Fibroblast of upper back skin (primary cell): ENCODE measurements at places on chromosomes 5 and 9.

GRCh38 chr9:69009708-69010107 lies 4.2 kb downstream of the PRKACG start:
- no peak for DNase-seq

DNA sequence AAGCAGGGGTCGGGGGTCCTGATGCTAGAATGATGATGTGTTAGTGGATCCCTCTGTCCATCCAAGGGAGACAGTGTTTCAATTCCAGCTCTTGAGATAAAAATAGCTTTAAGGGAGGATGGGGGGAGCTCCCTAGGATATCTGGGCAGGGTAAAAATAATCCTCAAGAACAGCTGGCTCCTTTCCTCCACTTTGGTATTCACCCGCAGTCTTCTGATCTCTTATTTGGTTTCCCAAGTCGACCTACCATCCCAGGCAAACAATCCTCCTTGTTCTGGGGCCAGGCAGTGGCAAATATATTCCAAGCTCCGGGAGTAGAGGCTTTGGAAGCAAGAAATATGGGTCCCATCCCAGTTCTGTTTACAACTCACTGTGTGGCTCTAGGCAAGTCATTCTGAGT lies 14.5 kb upstream of the COL27A1 start:
- DNase-seq = no peak

DNA sequence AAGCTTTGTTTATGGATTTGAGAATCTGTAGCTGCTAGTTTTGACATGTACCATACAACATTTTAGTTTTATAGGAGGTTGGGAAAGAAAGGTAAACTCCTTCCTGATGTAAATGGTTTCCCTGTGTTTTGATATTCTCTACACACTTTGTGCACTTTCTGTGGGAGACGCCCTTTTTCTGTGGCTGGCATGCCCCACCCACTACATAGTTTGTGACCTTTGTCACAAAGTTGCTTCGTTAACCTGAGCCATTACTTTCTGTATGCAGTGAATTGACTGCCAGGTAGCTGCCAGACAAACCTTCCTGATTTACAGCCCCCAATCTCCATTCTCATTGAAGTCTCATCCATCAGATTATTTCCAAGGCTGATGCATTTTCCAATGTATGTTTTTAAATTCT lies 90.6 kb downstream of the NLN start:
- DNase-seq = no peak

DNA sequence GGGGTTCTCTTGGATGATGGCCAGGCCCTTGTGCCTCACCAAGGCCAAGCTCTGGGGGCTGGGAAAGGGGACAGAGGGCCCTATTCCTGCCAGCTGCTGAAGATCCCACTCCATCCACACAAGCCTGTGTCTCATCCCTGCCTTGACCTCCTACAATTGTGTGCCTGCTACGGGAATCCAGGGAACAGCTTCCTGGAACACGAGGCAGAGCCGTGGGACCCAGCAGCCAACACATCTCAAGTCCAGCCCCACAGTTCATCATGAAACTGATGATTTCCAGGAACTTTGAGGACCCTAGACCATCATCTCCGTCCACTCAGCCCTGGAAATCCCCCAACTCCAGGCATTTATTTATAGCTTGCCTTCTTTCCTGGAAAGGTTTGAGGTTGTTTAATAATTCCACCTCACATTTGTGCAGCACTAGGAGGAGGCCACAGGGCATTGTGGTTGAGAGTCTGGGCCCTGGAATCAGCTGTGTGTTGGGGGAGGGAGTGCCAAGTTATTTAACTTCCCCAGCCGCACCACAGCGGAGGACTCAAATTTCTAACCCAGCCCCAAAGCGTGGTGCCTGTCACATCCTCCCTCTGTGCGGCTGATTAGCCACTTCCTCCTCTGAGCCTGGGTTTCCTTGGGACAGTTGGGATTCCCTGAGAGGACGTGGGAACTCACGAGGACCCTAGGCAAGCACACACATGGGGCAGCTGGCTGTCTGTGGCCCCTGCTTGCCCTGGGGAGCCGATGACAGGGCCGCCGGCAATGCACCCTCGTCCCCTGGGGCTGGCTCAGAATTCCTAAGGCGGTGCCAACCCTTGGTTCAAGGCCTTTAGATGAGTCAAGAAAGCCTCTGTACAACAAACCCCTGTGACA lies 58.2 kb upstream of the GGTA1 start:
- DNase-seq = peak; percentile 93

DNA sequence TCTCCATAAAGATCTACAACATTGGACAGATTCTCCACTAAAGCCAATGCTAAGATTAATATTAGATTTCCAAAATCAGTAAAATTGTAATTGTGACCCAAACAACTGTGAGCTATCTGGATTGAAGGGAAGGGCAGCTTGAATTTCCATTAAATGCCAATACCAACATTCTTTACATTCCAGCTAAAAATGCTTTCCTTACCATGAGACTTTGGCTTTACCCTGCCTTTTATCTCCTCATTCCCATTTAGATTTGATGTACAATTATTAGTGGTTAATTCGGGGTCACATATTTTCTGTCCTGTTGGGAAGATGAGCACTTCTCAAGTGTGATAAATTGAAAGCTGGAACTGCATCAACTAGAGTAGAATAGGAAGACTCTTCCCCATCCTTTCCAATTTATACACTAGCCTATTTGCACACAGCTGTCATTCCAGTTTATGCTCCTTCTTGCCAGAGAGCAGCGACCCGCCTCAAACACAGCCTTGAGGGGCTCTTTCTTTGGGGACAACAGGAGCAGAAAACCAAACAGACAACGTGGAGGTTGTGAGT lies 33.1 kb upstream of the MYOT start:
- DNase-seq = peak; percentile 37
